ENCODE measurements at places on chromosomes 4 and X. TPM values are rescaled to one million over a fixed set of nuclear protein-coding genes. Genes with fewer than 3 reads are reported as not detected.

Gene POLR2B
- 106 TPM for total RNA-seq

Gene SPANXA2
- not detected for total RNA-seq

Gene MECP2
- 8.4 TPM for total RNA-seq

Gene TMEM144
- 2.2 TPM for total RNA-seq

- H3K36me3 ChIP-seq: no peaks in the 10 kb centered on the region
- H3K27me3 ChIP-seq: no peaks in the 10 kb centered on the region
- DNase-seq: no peak
These were observed 143.2 kb downstream of the KIT start for GRCh38 chr4:54800831-54801530.

DNA sequence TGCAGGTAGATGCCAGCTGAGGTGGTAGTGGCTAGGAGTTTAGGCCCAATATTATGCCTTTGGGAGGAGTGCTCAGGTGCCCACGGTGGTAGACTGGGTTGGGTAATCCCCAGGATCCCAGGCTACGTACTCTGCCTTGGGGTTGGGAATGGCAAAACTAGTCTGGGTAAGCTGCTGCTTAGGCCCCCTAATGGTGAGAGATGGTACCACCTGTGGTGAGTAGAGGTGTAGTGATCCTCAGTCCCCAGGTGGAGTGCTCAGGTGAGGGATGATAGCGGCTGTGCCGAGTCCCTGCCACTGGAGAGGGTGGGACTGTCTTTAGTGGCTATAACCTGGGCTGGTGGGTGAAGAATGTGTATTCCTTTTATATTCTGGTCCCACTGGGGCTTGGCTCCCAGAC, 75.2 kb downstream of the IL1RAPL2 start:
- H3K36me3 ChIP-seq: no peaks in the 10 kb centered on the region
